ENCODE measurements at places on chromosomes 4 and X. TPM values are rescaled to one million over a fixed set of nuclear protein-coding genes. Genes with fewer than 3 reads are reported as not detected.

DNA sequence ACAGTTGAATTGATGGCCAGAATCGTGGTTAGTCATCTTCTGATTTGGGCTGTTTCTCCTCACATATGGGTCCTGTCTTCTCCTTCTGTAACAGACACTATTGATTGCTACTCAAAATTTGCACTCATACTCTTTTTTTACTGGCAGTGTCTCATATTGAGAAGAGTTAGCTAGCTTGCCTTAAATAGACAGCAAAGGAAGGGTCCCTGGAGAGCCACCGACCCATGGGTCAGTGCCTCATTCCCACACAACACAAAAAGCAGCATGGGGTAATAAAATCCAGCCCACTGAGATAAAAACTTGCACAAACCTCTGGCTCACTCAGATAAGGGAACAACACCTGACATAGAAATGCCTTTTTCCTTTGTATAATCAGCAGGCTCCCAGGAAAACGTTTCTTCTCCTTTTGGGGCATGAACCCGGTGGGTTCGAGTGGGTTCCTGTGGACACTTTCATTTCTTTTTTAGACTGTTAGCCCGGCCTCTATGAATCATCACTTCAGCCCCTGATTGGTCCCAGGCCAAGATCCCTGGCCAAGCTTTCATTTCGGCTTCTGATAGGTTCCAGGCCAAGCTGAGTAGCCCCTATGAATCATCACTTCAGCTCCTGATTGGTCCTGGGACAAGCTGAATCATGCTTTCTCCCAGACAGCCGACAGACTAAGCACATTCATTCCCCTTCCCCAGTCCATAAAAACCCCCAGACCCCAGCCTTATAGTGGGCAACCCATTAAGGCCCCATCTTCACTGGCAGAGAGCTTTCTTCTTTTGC lies 408.1 kb downstream of the DCAF12L2 start:
- no peak overlapping the region for H3K27ac ChIP-seq
- DNase-seq: no peak
- no peaks in the 10 kb centered on the region for H3K4me1 ChIP-seq

- H3K4me1 ChIP-seq: peaks cover 71% of the 10 kb centered on the region
- no peaks in the 10 kb centered on the region for H3K27me3 ChIP-seq
- DNase-seq: no peak
- peaks cover 23% of the 10 kb centered on the region for H3K36me3 ChIP-seq
- H3K27ac ChIP-seq: peak overlapping the region; percentile 89
Observed at GRCh38 chrX:48945517-48946348, 11.7 kb downstream of the OTUD5 start.

- H3K4me3 ChIP-seq: no peak overlapping the region
- no peak for DNase-seq
- H3K27me3 ChIP-seq: no peaks in the 10 kb centered on the region
- H3K27ac ChIP-seq: no peak overlapping the region
Observed at GRCh38 chrX:107107459-107107858, 11.2 kb downstream of the RBM41 start.

DNA sequence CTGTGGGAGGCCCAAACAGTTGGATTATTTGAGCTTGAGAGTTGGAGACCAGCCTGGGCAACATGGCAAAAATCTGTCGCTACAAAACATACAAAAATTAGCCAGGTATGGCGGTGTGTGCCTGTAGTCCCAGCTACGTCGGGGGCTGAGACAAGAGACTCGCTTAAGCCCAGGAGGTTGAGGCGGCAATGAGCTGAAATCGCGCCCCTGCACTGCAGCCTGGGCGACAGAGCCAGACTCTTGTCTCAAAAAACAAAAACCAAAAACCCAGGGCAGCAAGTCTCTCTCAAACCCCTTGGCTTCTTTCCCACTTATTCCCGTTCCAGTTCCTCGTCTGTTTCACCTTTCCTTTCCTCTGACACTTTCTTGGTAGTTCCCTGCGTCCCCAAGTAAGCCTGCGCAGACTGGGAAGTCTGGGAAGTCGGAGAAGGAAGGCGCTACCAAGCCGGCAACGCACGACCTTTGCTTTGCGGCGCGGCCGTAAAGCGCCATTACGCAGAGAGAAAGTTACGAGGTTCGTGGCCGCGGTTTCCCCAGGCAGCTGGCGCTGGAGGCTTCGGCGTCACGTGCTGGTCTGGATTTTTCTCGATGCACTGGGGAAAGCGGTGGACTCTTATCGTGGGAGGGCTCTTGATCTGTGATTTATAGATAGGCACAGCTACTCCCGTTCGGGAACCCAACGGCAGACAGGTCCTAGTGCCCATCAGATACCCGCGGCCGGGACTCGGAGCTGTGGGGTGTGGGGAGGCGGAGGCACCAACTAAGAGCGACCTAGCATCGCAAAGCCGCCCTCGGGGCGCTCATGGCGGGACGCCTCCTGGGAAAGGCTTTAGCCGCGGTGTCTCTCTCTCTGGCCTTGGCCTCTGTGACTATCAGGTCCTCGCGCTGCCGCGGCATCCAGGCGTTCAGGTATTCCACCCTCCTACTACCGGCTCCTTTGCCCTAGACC lies at the start of gene NUDT9:
TSS of gene NUDT9 (plus strand) at position 470 of the 949 bp plus-strand sequence. CDS start at position 803, 333 bp downstream.
- peak; percentile 84 for DNase-seq
- peaks cover 1% of the 10 kb centered on the region for H3K36me3 ChIP-seq
- no peaks in the 10 kb centered on the region for H3K27me3 ChIP-seq
- H3K4me1 ChIP-seq: peaks cover 32% of the 10 kb centered on the region
- peak within 1 kb of the TSS; percentile 91 for H3K4me3 ChIP-seq
- H3K27ac ChIP-seq: peak within 1 kb of the TSS; percentile 98

DNA sequence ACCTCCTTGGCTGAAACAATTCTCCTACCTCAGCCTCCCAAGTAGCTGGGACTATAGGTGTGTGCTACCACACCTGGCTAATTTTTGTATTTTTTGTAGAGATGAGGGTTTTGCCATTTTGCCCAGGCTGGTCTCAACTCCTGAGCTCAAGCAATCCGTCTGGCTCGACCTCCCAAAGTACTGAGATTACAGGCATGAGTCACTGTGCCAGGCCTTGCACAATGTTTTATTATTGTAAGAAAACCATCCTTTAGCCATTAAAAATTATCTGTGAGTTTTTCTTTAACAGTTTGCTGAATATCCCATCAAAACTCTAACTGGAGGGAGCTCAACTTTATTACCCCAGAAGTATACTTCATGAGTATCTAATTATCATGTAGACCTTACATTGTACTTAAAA lies 900.3 kb downstream of the PCDH7 start:
- no peak overlapping the region for H3K27ac ChIP-seq
- DNase-seq: no peak
- no peaks in the 10 kb centered on the region for H3K27me3 ChIP-seq
- no peak overlapping the region for H3K4me3 ChIP-seq

- DNase-seq: no peak
- no peak overlapping the region for H3K4me3 ChIP-seq
- no peak overlapping the region for H3K27ac ChIP-seq
Observed at GRCh38 chr4:185716577-185717376, 95.2 kb downstream of the SORBS2 start.

DNA sequence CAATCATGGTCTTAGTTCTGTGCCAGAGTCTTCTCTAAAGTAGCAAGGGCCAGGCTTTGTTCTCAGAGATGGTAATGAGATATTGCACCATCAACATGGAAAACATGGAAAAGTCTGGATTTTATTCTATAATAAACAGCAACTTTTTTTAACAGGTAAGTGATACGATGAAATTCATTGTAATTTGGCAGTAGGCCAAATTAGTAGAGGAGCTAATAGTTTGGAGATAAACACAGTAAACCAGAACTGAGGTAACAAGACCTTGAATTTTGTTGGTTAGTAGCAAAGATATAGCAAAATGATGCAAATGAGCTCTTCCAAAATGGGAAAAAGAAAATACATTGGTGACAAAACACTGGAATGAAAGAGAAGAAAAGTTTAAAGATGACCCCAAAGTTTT lies 126.6 kb downstream of the TET2 start:
- no peaks in the 10 kb centered on the region for H3K27me3 ChIP-seq
- peaks cover 53% of the 10 kb centered on the region for H3K4me1 ChIP-seq
- H3K27ac ChIP-seq: peak overlapping the region; percentile 57
- peak overlapping the region; percentile 34 for H3K4me3 ChIP-seq
- no peak for DNase-seq
- H3K36me3 ChIP-seq: peaks cover 63% of the 10 kb centered on the region

GRCh38 chr4:86279293-86279960 lies 80.4 kb downstream of the MAPK10 start:
- no peak for DNase-seq
- peaks cover 12% of the 10 kb centered on the region for H3K27me3 ChIP-seq
- H3K4me3 ChIP-seq: no peak overlapping the region

- no peaks in the 10 kb centered on the region for H3K27me3 ChIP-seq
- peak overlapping the region; percentile 77 for H3K4me3 ChIP-seq
- no peak for DNase-seq
Observed at GRCh38 chr4:80462621-80463091, 127.1 kb downstream of the CFAP299 start.

- H3K4me1 ChIP-seq: no peaks in the 10 kb centered on the region
- H3K27ac ChIP-seq: no peak overlapping the region
- H3K36me3 ChIP-seq: no peaks in the 10 kb centered on the region
- no peak for DNase-seq
Observed at GRCh38 chr4:157270108-157270507, 49.6 kb downstream of the GRIA2 start.

DNA sequence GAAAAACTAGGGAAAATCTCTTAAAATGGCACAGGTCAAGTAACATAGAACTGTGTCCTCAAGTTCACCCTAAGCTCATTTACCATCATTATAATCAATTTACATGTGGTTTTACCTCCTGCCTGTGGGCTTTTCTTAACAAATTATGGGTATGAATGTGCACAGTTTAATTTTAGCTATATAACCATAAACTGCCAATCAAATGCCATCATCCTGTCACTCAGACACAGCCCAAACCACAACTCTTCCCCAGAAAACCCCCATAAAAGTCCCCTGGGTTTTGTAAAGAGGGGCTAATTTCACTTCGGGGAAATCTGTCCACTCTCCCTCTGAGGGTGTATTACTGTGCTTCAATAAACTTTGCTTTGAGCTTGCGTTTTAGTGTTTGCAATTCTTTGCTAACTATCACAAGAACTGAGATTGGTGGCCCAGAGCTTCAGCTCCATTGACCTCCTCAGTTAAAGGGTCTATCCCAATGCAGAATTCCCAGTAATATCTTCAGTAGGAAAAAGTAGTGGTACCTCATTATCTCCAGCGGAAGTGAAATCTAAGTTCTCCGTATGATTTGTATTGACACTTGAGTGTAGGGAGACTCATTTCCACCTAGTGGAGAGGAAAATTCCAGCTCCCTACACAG lies 394.6 kb downstream of the SPOCK3 start:
- H3K27ac ChIP-seq: no peak overlapping the region
- no peak overlapping the region for H3K4me3 ChIP-seq
- DNase-seq: no peak

DNA sequence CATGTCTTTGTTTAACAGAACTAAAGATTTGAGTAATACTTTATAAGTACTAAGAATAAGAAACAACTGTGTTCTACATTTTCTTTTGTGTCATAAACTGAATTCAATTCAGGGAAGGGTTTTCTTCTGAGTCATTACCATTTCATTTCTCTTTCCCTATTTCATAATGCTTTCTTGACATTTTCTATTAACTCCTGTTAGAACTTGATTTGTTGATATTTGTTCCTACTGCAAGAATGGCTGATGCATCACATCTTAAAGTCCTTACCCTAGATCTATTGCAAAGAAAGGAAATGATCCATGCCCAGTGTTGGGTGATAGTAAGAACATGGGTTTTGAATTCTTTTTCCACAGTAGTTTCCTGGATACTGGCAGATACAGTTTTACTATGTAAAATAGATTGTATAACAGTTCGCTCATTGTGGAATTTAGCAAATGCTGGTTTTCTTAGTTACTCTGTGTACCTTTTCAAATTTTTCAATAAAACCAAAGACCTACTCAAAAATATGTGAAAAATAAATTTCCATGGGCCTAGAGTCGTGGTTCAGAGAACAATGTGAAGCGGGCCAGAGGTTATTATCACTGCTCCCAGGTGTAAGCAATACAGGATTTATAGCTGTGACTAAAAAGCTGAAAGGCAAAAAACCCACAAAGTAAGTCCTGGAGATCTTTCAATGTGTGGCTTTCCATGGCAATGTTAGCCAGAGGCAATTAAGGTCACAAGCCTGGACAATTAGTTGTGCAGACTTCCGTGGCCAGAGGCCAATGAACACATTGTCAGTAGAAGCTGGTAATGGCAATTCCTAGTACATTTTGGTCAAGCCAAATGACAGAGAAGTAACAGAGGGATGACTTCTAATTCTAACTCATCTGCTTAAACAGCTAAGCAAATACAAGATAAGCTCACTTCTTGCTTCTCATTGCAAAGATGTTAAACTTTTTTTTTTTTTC lies 127.3 kb upstream of the FAT4 start:
- H3K27me3 ChIP-seq: no peaks in the 10 kb centered on the region
- no peak for DNase-seq
- H3K4me3 ChIP-seq: no peak overlapping the region
- no peak overlapping the region for H3K27ac ChIP-seq

- H3K36me3 ChIP-seq: no peaks in the 10 kb centered on the region
- no peak for DNase-seq
- H3K4me1 ChIP-seq: no peaks in the 10 kb centered on the region
- H3K27ac ChIP-seq: no peak overlapping the region
Observed at GRCh38 chr4:129143359-129143758, 47.4 kb downstream of the C4orf33 start.

DNA sequence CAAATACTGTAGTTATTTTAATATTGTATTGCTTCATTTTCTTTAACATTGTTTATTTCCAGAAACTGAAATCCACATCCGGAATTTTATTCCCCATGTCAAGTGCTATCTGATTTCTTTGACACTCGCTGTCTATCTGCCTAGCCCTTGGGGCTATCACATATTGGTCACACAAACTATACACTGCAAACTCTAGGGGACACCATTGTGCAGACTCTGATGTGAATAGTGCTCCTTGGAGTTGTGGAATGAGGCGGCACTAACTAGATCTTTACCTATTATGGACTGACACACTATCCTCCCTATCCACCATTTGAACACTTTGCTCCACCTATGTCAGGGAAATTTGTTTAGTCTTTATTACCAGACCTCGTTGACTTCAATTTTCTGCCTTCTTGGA lies 534.5 kb downstream of the GLUD2 start:
- no peak overlapping the region for H3K27ac ChIP-seq
- H3K4me3 ChIP-seq: no peak overlapping the region
- H3K27me3 ChIP-seq: no peaks in the 10 kb centered on the region

DNA sequence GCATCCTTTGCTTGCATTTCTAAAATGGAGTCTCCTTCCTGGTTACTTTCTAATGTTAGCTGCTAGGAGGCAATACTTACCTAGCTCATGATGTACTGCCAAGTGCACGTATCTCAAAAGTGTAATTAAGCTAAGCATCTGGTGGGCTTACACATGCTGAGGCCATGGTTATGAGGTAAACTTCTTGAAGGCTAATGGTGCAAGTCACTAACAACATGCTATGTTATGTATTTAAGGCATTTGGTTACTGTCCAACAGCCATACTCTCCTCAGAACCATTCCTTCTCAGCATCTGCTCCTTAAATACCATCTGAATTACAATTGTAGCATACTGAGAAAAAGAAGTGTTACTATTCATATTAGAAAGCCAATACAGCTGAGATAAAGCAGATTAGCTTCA lies 318.6 kb upstream of the BMP3 start:
- H3K4me1 ChIP-seq: peaks cover 16% of the 10 kb centered on the region
- no peak overlapping the region for H3K4me3 ChIP-seq
- no peaks in the 10 kb centered on the region for H3K27me3 ChIP-seq
- no peaks in the 10 kb centered on the region for H3K36me3 ChIP-seq

CT45A2 gene
- total RNA-seq: not detected

ARAP2 gene
- total RNA-seq: 70.8 TPM

SPRY1 gene
- 58.1 TPM for total RNA-seq

DCAF4L1 gene
- 0.24 TPM for total RNA-seq

CHRDL1 gene
- total RNA-seq: not detected

TRIML2 gene
- not detected for total RNA-seq

ESX1 gene
- total RNA-seq: not detected

STPG2 gene
- not detected for total RNA-seq

CYLC1 gene
- not detected for total RNA-seq

Data from activated T-cell treated with anti-CD3 and anti-CD28 coated beads, Interleukin-2, amount 50 U/mL, for 72 hours (primary cell).